ENCODE measurements at places on chromosomes 7 and 10.

GRCh38 chr7:131829947-131830558 lies 273.6 kb upstream of the PODXL start:
- DNase-seq, result no peak

GRCh38 chr10:14757986-14758385 lies 16.7 kb downstream of the FAM107B start:
- no peak for DNase-seq

GRCh38 chr10:114714281-114714741 lies 56.2 kb upstream of the ABLIM1 start:
- DNase-seq, result no peak

DNA sequence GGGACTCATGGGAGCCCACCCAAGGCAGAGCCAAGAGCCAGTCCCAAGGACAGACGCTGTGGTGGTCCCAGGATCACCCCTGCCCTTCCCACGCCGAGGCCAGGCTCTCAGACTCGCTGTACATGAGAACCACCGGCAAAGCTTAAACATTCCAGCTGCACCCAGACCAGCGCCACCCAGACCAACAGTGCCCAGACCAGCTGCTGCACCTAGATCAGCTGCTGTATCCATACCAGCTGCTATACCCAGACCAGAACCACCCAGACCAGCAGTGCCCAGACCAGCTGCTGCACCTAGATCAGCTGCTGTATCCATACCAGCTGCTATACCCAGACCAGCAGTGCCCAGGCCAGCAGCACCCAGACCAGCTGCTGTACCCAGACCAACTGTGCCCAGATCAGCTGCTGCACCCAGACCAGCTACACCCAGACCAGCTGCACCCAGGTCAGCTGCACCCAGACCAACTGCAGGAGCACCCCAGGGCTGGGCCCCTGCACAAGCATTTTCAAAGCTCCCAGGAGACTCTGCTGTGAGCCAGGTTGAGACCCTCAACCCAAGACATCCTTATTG lies 47.9 kb upstream of the CNPY1 start:
- no peak for DNase-seq

GRCh38 chr7:55533050-55533728 lies 39.1 kb downstream of the VOPP1 start:
- DNase-seq, result no peak

GRCh38 chr10:51905032-51905431 lies 205.6 kb upstream of the CSTF2T start:
- no peak for DNase-seq

GRCh38 chr7:98256431-98256830 lies 4.4 kb upstream of the TECPR1 start:
- DNase-seq, result no peak

DNA sequence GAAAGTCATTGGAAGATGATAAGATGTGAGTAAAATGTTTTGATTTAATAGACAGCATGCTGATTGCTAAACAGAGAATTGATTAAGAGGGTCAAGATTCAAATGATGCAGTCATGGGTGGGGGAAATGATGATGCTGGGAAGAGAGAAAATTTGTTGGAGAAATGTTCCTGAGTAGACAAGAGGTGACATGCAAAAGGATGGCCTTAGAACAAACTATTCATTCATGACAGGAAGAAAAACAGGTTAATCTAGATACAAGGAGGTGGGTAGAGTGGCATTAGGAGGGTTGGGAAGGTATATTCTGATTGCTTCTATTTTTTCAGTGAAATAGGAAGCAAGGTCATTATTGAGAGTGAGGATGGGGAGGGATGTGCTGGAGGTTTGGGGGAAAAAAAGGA lies 146.7 kb downstream of the SEM1 start:
- DNase-seq, result no peak

GRCh38 chr7:134757938-134758337 lies 21.5 kb upstream of the CALD1 start:
- no peak for DNase-seq

GRCh38 chr10:113041841-113042750 lies 92.0 kb downstream of the TCF7L2 start:
- DNase-seq, result no peak

- no peak for DNase-seq
These were observed 553 bp upstream of the ADD3 start for GRCh38 chr10:110007161-110007700.

DNA sequence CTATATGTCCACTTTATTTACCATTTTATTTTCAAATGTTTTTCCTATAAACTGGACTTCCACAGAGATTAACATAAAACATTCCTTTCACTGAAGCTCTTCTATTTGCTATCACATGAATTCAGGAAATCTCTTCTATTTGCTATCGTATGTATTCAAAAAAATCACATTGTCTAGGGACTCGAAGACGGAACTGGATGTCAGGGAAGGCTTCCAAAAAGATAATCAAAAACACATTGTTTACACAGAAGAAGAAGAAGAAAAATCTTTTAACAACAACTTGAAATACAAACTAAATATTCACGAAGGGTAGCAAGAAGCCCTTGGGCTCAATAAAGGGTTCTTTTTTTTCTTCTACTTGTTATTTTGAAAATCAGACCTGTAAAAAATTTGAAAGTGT lies 426.1 kb upstream of the LRRN3 start:
- no peak for DNase-seq

GRCh38 chr7:43877968-43878864 lies 8.9 kb upstream of the MRPS24 start:
- DNase-seq, result no peak

DNA sequence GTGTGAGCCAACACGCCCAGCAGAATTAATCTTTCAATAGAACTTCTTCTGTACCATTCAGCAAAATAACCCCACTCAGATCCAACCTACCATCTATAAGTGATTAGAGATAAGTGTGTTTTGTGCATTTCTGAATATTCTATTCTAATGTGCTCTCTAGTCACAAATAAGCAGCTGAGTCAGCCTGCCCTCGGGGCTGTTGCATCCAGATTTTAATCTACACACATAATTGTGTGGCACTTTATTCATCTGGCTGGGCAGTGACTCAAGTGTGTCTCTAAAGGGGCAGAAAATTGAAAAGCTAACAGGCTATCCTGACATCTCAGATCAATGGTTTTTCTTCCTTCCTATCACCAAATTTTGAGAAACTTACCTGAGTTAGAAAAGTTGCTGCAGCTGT lies 60.3 kb downstream of the PRR15 start:
- no peak for DNase-seq

DNA sequence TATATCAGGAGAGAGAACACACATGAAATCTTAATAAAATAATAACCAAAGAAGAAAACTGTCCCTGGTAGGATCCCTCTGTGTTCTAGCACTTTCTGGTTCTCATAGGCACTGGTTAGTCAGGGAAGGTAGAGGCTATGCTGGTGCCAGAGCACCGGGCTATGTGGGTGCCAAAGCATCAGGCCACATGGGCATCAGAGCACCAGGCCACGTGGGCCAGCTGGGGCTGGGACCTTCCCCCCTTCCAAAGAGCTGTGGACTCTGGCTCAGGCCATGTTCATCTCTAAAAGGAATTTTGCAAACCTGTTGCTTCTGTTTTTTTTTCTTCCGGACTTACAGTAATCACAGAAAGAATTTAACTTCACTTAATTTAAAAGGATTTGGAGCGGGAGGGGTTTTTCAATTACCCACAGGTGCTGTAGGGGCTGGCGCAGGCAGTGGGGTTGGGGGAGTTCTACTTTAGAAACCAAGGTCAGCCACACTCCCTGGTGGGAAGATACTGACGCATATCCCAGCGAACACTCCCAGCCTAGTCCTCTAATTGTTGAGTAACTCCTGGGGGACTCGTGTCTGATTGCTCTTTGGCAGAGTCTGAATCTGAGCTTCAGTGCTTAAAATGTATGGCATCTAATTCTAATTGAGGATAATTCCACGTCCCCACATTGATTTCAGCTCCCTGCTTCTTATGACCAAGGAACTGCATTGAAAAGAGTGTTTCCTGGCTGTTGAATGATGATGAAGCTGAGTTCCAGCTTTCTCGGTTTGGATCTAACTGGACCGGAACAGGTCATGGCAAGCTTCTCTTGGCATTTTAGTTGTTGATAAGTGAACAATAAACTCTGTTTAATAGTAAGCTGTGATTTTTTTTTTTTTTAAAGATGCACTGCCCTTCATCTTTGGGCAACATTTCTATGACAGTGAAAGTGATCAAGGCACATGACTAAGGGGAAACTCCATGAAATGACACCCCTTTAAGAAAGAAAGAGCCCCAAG lies 110.7 kb upstream of the FZD8 start:
- DNase-seq, result no peak

- no peak for DNase-seq
These were observed 406 bp downstream of the CBLL1 start for GRCh38 chr7:107744345-107744750.

GRCh38 chr7:105284014-105284413 lies 104.7 kb downstream of the SRPK2 start:
- DNase-seq, result no peak

- no peak for DNase-seq
These were observed 187.4 kb upstream of the GDF10 start for GRCh38 chr10:47112612-47113011.

DNA sequence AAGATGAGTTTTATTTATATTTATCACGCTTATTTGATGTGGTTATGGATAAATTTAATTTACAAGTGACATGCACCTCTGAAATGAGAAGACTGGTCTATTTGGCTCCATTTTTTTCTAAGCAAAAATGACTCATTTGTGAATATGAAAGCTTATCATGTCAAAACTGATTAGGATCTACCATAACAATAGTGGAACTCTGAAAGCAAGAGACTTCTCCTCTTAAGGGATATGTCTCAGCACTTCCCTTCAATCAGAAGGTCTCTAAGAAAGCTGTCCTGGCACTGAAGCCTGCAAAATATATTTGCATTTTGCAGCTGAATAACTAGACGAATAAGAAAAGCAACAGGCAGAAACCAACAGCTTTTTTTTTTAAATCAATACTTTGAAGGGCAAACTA lies 12.7 kb downstream of the FAS start:
- DNase-seq, result no peak

GRCh38 chr7:24290004-24290641 lies 6.1 kb downstream of the NPY start:
- DNase-seq, result no peak

DNA sequence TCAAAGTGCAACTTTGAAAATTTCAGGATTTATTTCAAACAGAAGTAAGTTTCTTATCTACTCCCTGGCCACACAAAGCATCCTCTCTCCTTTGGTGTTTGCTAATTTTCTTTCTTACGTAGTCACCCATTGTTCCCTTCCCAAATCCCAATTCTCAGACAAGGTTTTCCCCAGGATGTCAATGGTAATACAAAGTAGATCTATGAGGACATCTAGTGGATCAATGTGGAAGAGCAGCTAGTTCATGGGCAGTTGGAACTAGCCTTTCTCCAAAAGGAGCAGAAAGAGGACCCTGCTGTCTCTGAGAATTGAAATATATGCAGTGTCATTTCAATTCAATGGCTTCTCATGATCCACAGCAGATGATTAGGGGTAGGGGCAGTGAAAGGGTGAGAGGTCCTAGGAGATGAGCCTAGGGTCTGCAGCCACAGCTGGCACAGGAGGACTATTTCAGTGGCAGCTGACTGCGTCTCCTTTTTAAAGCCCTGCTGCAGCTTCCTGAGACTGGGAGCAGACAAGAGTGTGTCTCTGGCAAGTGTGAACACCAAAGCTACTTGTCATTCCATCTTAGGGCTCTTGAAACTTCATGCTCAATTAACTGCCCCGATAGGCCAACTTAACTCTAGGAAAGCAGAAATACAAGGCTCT lies 632.6 kb downstream of the KCNMA1 start:
- DNase-seq, result peak; percentile 13

DNA sequence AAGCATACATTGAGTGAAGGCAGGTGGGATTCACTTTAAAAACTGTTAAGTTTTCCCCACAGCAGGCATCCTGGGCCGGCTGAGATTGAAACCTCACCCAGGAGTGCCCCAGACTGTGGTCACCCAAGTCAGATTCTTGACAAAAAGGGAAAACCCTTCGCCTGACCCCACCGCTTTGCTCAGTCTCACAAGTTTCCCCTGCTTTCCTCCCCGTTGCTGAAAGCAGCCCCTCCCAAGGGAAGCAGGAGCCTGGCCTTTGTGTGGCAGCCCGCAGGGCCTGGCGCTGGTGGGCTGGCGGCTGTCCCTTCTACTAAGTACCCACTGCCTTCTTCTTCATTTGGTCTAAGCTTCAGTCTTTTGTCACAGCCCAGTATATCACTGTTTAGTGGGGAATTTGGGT lies 16.0 kb downstream of the RNF32 start:
- DNase-seq, result no peak

- no peak for DNase-seq
These were observed 160.2 kb downstream of the IPMK start for GRCh38 chr10:58107506-58107905.

GRCh38 chr10:68154211-68154497 lies 44.9 kb downstream of the MYPN start:
- no peak for DNase-seq

DNA sequence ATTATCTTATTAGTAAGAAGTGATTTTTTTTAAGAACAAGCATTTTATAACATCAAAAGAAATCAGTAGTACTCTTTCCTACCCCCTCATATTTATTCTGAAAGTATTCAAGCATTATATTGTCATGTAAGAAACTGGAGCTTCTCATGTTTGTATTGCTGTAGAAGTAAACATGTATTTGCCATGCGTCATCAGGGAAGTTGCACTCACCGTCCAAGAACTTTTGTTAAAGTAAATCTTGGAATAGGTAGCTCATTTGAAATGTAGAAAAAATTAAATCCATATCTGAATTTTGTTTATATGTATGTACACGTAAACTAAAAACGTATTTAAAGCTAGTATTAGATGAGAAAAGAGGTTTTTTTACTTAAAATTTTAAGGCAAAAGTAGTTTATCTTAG lies 96.8 kb downstream of the PTEN start:
- no peak for DNase-seq

- no peak for DNase-seq
These were observed 2.9 kb upstream of the IGF2BP3 start for GRCh38 chr7:23472956-23473843.

DNA sequence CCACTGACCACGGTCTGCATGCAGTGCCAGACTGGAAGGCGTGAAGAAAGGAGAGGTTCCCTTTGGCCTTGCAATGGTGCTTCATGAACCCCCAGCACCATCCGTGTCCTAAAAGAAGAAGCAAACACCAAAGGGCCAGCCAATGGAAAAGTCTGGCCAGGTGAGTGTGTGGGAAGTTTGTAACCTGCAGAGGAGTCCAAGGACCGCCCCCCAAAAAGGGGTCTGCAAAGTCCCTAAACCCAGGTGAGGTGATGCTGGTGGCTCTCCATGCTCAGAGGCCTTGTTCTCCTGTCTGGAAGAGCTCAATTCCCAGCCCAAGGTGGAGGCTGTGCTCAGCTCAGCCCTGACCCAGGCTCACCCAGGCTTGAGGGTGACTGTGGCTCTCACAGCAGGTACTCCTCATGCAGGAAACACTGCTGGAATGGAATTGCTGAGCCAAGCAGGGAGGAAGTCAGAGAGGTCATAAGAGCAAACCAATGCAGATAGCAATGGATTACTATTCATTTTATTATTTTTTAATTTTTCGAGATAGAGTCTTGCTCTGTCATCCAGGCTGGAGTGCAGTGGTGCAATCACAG lies 52.4 kb upstream of the NANOS1 start:
- DNase-seq, result no peak
